ENCODE measurements at places on chromosomes 5 and 9.

DNA sequence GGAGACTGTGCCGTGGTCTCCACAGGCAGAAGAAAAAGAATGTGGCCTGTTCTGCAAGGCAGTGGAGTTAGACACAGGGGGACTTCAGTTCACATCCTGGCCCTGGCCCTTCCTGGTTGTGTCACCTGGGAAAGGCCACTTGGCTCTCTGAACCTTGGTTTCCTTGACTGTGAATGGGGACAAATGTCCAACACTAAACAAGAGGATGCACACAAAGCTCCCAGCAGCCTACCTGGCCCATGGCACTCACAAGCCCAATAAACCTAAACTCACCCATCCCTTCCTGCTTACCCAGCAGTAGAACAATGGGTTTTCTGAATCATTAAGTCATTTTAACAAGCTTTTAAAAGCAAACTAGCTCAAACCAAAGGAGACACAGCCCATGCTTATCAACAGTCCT, 103.9 kb downstream of the FRMD3 start:
- no peak for DNase-seq

GRCh38 chr5:75654693-75655295, 43.5 kb downstream of the ANKDD1B start:
- DNase-seq: no peak

- DNase-seq: no peak
Measured at GRCh38 chr9:113522419-113522818, 58.9 kb downstream of the RGS3 start.

DNA sequence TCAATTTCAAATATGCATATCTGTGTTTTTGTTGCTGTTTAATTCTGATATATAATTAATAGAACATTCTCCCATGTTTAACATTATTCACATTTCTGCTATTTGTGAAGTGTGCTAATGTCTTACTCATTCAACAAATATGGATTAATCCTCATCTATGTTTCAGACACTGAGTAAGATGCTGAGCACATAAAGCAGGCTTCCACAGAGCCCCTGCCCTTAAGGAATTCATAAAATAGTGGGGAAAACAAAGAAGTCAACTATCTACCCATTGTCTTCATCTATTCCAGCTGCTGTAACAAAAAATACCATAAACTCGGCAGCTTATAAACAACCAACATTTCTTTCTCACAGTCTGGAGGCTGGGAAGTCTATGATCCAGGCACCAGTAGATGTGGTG, 333.3 kb downstream of the SEMA5A start:
- no peak for DNase-seq

DNA sequence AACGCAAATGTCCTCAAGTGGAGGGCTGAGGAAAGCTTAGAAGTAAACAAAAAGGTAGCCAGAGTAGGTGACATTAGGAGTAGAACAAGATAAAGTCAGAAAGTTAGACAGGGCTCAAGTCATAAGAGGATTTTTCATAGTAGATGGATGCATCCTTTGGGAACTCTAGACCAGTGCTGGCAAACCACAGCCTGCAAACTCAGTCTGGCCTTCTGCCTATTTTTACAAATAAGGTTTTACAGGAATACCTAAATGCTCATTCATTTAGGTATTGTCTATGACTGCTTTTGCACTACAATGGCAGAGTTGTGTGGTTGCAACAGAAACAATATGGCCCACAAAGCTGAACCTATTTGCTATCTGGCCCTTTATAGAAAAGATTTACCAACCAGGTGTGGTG, 116.0 kb upstream of the HMHB1 start:
- DNase-seq: no peak

DNA sequence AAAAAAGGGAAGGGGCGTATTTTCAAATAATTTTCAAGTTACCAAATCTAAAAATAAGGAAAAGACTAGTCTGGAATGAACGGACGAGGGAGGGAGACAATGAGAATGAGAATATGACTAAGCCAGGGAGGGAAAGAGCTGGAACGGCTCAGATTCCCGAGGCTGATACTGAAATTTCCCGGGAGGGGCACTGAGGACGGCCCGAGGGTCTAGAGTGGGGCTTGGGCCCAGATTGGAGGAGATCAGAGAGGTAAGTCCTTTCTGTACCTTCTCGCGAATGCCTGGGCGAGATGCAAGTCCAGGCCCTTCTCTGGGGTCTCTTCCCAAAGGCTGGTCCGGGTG, 3.4 kb upstream of the CCIN start:
- DNase-seq: no peak

- no peak for DNase-seq
Measured at GRCh38 chr5:24817966-24818365, 173.2 kb upstream of the CDH10 start.

DNA sequence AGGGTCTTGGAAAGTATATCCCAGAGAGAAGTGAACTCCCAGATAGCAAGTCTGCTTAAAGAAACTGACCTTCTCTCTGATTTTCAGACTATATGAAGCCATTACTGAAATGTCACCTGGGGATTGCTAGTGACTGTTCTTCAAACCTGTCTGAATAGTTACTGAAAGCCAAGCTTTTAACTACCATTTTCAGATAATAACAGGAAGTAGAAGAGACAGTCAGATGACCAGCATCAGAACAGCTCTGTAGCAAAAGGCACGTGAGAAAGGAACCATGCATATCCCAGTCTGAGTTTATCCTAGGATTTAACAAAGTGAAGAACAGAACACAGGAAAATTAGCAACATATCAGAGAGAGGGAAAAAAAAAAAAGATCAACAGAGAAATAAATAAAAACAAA, 74.9 kb upstream of the SELENOP start:
- DNase-seq: no peak

GRCh38 chr5:148620091-148620490, 34.2 kb downstream of the HTR4 start:
- no peak for DNase-seq

- DNase-seq: no peak
Measured at GRCh38 chr5:133523013-133523658, 89.2 kb downstream of the FSTL4 start.

- no peak for DNase-seq
Measured at GRCh38 chr9:81499594-81499993, 189.8 kb downstream of the TLE1 start.

DNA sequence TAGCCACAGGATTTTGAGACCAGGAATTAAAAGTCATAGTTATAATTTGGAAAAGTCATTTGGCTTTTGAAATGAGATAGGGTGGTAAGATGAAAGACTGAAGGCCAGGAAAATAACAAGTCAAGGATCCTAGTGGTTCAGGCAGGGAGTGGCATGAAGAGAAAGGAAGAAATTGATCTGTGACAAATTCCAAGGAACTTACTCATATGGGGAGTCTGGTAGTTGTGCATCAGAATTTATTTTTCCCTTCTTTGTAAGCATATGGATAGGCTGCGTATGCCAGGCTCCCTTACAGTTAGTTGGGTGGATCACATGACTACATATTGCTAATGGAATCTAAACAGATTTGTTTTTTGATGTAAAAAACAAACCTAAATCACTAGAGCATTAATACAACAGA, 21.0 kb downstream of the ISL1 start:
- DNase-seq: no peak

- no peak for DNase-seq
Measured at GRCh38 chr5:10400831-10401230, 40.8 kb upstream of the ROPN1L start.

DNA sequence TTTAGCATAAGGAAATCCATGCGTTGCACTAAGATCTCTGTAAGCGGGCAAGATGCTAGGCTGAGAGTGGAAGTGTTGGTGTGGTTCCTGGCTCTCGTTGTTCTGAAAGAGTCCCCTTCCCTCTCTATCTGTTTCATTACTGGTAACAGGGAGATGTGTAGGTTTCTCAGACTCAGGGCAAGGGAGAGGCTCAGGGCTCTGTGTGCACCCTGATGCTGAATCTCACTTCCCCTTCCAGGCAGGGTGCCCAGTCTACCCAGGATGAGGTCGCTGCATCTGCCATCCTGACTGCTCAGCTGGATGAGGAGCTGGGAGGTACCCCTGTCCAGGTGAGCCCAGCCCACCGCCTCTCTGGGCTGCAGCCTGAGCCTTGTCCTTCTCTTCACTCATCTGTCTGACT, 45.7 kb downstream of the STOM start:
- no peak for DNase-seq

DNA sequence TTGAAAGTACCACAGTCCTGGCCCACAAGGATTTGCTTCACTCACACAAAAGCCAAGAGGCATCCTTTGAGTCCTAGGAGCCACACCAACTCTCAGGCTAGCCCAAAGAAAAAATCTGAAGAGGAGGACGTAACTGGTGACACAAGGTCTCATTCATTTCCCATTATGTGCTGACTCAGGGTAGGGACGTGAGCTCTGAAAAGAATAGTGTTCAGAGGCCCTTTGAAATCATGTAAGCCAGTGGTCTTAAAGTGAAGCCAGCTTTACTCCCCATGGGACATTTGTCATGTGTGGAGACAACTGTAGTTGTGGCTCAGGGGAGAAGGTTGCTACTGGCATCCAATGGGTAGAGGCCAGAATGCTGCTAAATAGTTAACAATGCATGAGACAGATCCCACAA, 332.4 kb downstream of the KCTD16 start:
- DNase-seq: no peak

DNA sequence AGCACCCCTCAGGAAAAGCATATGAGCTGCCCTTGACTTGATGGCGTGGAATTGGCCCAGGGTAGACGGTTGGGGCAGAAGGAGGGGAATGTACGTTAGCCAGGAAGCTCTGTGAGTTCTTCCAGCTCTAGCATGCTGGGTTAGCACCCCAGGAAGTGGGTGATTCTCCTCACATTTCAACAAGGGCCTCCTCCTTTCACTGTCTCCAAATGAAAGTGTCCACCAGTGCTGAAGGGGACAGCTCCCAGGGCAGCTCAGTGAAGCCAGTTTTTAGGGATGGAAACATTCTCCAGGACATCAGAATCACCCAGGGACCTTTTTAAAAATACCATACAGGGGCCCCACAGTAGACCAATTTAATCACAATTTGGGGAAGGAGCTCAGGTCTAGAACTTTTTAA, 17.2 kb upstream of the AFAP1L1 start:
- DNase-seq: no peak

GRCh38 chr9:131752231-131752884, 12.5 kb upstream of the RAPGEF1 start:
- DNase-seq: no peak

DNA sequence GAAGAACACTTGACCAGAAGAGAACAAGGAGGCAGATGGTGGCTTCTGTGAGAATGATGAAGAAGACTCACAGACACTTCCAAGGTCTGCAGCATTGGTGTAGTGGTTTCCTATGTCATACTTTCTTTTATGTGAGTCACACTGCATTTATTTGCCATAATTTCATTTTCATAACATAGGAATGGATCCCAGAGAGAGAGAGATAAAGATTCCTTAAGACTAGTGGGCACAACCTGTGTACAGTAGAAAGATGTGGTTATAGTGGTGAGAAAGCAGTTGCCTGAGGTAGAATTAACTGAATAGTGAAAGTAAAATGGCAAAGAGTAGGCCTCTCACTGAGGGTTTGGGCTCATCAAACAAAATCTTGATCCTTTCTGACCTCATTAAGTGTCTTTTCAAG, 7.6 kb upstream of the CCDC152 start:
- no peak for DNase-seq

- DNase-seq: no peak
Measured at GRCh38 chr5:64707191-64707590, 16.9 kb downstream of the SHISAL2B start.

- no peak for DNase-seq
Measured at GRCh38 chr9:26325444-26325829, 567.2 kb downstream of the CAAP1 start.

DNA sequence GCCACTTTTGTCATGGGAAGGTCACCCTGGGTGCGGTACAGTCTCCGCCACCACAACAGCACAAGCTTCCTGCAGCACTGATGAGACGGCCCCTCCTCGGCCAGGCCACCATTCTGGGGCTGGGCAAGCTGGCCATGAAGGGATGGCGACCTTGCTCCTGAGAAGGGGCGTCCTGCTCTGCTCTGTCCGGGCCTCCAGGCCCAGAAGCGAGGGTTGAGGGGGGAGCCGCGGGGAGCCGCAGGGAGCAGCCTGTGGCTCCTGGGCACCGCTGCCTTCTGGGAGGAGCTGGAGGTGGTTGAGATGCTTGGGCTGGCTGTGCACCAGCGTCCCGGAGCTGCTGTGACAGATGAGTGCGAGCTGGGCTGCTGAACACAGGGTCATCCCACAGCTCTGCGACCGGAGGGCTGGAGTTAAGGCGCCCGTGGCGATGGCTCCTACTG, 84.3 kb upstream of the RAPGEF1 start:
- no peak for DNase-seq

Data from brain (organoid and tissue), 16 donors.